ENCODE measurements at places on chromosomes 16 and 17.

DNA sequence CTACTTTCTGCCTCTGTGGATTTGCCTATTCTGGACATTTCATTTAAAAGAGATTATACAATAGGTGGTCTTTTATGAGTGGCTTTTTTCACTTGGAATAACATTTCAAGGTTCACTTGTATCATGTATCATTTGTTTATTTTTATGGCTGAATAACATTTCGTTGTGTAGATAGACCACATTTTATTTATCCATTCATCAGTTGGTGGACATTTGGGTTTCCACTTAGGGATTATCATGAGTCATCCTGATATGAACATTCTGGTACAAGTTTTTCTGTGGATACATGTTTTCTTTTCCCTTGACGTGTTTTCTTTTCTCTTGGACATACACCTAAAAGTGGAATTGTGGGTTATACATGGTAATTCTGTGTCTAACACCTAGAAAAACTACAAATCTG is 25.3 kb downstream of the PRSS54 start:
- DNase-seq: no peak

- DNase-seq: no peak
These were observed 110.5 kb downstream of the SDK2 start for GRCh38 chr17:73533781-73534180.

DNA sequence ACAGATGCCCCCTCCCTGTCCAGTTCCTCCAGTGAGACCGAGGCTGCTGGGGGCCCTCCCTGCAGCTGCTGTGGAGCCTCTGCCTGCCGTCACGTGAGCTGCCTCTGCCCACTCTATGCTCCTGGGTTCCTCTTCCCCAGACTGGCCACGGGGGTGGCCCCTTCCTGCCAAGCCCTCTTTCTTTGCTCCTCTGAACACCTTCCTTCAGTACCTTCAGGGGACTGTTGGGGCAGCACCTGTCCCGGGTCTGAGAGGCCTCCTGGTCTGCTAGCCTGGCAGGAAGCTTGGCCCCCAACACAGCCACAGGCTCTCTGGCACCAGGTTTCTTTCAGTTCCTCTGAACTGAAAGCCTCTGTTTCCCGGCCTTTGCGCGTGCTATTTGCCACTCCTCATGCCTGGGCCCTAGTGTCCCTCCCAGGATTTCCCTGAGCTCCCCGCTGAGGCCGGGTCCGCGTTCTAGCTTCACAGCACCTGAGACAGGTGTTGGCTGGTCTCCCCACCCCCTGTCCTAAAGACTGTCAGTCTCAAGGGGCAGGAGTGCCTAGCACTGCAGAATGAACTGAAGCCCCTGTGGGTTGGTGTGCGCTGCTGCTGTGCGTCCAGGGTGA is 6.6 kb upstream of the ATP6V0C start:
- no peak for DNase-seq

DNA sequence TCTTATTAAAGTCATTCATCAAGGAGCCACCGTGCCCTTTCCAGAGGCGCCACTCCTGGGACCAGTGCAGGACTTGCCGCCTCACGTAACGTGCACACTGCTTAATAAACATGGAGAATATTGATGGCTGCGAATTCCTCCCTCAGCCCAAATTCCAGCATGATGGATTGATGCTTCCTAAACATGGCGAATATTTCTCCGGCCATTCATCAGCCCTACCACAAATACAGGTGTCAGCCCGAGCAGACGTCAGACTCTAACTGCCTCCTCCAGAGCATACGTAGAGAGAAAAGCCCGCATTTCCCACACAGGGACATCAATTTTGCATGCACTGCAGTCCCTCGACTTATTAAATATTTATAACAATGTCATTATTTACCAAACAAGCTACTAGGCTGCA is 97.0 kb downstream of the USP31 start:
- no peak for DNase-seq

DNA sequence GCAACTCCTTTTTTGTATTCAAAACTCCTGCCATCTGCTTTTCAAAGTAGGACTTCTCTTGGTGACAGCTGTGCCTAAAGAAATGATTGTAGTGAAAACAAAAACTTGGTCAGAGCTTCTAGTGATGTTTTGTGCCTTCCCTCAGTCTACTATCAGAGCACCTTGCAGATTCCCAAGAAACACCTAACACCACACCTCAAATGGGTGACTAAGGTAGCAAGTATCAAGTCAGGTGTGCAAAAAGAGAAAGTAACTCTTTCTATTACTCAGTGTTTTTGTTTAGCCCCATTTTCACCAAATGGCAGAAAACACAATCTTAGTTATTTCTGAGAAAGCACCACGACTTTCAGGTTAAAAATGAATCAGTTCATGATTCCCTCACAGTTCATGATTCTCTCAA is 2.0 kb upstream of the PMFBP1 start:
- DNase-seq: no peak

GRCh38 chr16:22257440-22257839 is 39.8 kb upstream of the POLR3E start:
- no peak for DNase-seq

DNA sequence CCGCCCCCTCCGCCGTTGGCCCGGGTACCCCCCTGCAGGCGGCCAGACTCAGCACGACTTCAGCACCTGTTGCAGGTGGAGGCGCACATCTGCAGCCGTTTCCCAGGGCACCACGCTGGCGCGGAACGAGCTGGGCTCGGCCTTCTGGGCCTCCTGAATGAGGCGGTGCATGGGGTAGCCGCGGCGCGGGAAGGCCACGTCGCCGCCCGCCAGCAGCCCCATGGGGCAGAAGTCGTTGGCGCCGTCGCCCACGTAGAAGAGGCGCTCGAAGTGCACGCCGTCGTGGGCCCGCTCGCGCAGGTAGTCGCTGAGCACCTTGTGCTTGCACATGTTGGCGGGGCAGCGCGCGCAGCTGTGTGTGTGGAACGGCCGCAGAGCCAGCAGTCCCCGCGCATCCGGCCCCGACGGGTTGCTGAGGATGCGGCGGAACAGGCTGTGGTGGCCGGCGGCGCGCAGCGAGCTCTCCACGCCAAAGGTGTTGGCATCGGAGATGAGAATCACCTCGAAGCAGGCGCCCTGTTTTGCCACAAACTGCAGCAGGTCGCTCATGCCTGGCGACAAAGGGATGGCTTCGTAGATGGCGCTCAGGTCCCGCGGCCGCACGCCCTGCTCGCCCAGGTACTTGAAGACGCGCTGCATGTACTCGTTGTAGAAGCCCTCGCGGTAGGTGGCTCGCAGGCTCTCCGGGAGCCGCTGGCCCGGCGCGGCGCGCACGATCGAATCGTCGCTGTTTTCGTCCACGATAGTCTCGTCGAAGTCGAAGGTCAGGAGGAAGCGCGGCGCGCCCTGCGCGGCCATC is 6.2 kb downstream of the PHOSPHO1 start:
- DNase-seq: peak; percentile 81

DNA sequence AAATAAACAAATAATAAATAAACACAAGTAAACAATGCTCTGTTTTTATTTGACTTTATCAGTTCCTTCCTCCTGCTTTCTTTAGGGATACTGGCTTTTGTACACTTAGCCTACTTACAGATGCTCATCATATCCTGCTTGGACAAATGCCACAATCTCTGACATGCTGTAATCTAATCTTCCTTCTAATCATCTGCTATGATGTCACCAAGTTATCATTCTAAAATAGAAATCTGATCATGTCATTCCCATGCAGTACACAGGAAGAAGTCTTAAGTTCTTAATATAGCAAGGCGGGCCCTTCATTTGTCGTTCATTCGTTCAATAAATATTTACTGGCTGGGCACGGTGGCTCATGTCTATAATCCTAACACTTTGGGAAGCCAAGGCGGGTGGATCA is 9.1 kb upstream of the UBB start:
- no peak for DNase-seq

DNA sequence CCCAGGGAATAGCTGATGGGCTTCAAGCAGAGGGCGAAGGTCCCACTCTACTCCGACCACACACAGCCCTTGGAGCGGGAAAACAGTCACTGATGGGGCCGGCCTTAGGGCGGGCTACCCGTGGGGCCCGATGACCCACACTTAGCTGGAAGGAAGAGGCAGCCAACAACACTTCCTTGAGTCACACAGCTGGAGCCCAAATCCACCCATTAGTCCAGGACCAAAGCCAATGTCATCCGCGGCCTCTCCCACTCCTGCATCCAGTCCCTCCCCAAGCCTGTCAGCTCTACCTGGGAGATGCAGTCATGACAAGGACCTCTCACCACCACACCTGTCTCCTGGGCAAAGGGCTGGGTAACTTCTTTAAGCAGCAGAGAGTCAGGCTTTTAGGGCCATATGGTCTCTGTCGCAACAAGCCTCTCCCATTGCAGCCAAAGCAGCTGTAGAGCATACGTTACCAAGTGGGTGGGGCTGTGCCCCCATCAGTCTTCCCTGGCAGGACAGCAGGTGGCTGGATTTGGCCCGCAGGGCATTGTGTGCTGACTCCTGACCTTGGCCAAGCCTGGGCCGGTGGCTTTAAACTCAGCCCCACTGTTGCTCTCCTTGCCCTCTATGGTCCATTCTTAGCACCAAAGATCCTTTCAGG is 110.7 kb downstream of the SOCS1 start:
- no peak for DNase-seq

DNA sequence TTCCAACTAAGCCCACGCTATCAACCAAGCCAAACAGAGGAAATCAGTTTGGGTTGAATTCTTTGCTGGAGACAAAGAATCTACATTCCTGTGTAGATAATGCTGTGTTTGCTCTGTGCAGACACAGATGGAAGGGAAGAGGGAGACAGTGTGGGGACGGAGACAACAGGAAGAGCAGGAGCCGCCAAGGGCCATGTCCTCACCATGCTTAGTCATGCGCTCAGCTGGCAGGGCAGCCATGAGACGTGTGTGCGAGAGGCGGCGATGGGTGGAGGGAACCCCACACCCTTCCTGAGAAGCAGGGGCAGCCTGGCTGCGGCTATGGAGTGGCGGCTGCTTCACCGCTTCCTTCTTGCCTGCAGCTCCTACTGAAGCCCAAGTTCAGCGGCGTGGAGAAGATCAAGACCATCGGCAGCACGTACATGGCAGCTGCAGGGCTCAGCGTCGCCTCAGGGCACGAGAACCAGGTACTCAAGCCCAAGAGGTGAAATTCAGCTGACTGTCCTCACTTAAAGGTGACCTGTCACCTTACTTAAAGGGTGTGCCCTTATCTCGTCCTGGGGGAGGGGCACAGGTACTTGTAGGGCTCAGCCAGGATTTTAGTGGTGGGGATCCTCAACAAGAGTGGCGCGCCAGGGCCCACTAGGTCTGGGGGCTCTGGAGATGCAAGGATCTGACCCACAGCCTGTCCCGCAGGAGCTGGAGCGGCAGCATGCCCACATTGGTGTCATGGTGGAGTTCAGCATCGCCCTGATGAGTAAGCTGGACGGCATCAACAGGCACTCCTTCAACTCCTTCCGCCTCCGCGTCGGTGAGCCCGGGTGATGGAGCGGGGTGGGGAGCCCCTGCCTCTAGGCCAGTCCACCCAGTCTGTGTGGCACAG is 47.5 kb downstream of the ADCY7 start:
- DNase-seq: peak; percentile 85

DNA sequence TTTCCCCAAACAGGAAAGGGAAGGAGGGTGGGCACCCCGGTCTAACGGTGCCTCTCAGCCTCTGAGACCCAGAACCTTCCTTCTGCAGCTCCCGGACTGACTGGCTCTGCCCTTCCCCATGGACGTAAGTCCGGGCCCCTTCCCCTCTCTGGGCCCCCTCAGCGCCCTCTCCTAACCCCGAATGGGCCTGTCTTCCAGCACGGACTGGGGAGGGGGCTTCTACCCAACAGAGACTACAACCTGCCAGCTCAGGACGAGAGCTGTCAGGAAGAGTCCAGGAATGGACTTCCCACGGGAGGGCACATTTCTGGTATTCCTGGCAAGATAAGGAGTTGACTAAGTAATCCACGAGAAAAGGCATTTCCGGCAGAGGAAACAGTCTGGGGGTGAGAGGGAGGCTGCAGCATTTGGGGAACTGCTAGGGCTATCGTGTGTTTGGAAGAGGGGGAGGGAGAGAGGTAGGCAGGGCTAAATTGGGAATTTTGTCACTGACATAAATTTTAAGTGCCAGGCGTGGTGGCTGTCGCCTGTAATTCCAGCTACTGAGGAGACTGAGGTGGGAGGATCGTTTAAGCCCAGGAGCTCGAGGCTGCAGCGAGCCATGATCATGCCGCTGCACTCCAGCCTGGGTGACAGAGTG is 12.1 kb upstream of the ALDOA start:
- DNase-seq: no peak

DNA sequence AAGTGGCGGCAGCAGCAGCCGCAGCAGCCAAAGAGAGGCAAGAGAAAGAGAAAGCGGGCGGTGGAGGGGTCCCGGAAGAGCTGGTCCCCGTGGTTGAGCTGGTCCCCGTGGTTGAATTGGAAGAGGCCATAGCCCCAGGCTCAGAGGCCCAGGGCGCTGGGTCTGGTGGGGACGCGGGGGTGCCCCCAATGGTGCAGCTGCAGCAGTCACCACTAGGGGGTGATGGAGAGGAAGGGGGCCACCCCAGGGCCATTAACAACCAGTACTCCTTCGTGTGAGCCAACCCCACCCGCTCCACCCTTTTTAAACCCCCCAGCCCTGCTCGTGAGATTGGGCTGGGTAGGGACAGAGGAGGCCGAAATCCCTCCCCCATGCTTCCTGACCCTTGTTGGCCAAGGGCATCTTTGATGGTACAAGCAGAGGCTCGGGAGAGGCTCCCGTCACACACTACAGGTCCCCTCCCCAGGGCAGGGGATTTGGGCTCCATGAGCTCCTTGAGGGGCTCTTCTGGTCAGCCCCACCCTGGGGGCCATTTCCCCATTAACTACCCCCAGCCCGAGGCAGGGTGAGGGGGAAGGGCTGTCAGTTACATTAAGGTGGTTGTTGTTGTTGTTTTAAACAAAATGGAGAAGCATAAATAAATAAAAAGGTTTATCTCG is 4.6 kb upstream of the ATP2A1 start:
- DNase-seq: no peak

DNA sequence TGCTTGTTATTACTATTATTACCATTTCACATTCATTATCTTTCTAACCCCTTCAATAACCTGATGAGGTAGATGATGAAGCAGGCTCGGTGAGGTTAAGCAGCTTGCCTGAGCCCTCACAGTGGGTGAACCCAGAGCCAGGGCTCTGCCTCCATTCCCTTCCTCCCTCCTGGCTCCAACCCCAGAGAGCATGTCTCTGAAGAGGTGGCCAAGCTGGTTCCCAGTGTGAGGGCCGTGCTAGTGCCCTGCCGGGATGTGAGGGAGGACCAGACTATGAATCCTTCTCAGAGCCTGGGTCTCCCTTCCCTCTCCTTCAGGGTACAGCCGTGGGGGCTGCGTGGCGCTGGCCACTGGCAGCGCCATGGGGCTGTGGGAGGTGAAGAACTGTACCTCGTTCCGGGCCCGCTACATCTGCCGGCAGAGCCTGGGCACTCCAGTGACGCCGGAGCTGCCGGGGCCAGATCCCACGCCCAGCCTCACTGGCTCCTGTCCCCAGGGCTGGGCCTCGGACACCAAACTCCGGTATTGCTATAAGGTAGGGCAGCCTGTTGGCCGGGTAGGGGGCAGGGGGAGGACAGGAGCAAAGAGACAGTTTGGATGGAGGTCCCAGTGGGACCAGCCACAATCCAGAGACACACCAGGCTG is 49.6 kb downstream of the MRC2 start:
- no peak for DNase-seq

DNA sequence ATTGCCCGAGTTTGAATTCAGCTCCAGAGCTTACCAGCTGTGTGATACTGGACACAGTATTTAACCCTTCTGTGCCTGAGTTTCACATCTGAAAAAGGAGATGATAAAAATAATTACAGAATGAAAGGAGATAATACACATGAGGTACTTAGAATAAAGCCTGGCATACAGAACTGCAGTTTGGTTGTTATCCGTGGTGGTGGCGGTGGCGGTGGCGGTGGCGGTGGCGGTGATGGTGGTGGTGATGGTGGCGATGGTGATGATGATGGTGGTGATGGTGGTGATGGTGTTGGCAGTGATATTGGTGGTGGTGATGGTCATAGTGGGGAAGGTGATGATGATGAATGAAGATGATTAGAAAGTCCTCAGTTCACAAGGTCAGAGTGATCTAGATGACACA is 57.2 kb downstream of the ABCC1 start:
- no peak for DNase-seq

Data from Caco-2 (cell line).